ENCODE measurements at places on chromosomes 2 and 18.

DNA sequence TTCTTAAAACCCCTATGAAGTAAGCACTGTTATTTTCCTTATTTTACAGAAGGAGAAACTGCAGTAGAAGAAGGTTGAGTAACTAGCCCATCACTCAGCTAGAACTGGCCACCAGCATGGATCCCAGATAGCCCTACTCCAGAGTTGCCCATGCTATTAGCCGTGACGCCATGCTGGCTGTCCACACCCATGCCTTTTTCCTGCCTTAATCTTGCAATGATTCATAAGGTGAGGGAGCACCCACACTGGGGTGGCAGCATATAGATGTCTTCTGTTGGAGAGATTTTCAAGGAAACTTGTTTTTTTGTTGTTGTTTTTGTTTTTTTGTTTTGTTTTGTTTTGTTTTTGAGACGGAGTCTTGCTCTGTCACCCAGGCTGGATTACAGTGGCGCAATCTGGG, 204.1 kb upstream of the HAAO start:
- DNase-seq: no peak

- no peak for DNase-seq
Observed at GRCh38 chr2:204115137-204116056, 178.8 kb downstream of the ICOS start.

GRCh38 chr18:67217551-67218166, 298.9 kb downstream of the DSEL start:
- DNase-seq: peak; percentile 84

DNA sequence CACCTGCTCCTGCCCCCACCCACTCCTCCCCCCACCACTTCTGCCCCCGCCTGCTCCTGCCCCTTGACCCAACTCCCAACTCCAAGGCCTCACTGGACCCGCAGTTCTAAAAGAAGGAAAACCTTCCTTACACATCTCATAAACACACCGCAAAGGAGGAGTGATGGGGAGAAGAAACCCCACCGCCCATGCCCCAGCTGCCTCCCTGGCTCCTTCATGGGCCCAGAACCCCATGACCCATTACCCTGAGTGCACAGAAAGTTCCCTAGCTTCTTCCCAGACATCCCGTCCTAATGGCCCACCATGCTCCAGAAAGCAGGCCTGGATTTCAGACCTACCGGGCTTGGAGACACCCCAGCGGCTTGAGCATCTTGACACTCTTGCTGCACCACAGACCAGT, 17.8 kb upstream of the CNDP2 start:
- no peak for DNase-seq

GRCh38 chr2:7937082-7937481, 744.8 kb upstream of the ID2 start:
- DNase-seq: no peak

- DNase-seq: no peak
Observed at GRCh38 chr18:57910817-57911216, 107.7 kb upstream of the ATP8B1 start.

- no peak for DNase-seq
Observed at GRCh38 chr2:42933824-42934254, 141.5 kb upstream of the HAAO start.

- no peak for DNase-seq
Observed at GRCh38 chr2:41031282-41031681, 579.4 kb upstream of the SLC8A1 start.

DNA sequence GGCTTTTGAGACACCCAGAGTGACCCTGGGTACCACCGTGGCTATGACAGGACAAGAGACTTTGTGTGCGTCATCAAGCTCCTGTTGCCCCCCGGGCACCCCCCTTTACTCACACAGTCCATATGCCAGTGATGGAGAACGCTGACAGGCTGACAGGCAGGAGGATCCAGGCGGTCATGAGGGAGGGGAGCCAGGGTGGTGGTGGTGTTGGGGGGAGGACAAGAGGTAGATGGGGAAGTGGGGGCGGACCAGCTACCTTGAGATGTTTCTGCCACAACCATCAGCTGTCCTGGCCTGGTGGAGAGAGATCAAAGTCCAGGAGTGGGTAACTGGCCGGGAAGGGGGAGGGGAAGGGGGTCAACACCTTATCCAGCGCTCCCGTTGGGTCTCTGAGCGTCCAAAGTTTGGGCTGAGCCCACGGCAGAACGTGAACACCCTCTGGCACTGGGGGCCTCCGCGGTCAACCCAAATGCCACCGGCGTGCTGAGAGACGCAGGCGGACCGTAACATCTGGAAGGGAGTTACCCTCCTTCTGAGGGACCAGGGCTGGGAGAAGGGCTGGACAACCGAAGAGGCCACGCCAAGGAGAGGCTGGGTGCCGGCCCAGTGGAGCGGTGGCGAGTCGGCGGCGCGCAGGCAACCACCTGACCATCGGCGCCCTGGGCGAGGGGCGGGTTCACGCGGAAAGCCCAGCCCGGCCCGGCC, 575 bp downstream of the TMEM150A start:
- peak; percentile 56 for DNase-seq

DNA sequence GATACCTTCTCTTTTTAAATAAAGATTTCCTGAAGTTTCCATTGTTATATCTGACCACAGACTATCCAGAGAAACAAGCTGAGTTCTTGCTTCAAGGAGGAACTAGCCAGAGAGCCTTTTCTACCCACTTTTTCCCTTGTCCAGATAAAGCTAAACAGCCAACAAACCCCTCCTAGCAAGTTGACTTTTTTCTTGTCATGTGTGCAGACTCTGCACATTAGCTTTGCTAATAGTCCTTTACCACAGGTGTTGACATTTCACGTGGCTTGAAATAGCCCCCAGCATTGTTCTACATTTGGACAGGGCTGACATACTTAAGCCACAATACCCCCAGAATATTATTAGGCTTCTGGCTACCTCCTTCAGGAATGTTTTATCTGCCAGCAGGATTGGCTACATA, 40.7 kb downstream of the PCBP1 start:
- no peak for DNase-seq

DNA sequence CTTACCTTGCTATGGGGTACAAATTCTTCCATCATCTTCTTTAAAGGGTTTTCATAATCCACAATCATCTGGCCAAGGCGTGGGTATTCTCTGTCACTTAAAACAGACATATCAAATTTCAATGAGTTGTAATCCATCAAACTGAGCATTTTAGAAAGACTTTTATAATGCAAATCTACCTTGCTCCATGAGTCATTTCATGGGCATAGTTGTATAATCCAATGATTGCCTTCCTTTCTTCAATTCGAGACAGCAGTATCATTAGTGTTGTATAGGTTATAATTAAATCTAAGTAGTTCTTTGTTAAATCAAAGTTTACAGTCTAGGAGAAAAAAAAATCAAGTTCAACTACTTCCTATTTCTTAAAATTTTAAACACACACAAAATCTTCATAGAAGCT, 36.3 kb downstream of the NCKAP1 start:
- DNase-seq: no peak

DNA sequence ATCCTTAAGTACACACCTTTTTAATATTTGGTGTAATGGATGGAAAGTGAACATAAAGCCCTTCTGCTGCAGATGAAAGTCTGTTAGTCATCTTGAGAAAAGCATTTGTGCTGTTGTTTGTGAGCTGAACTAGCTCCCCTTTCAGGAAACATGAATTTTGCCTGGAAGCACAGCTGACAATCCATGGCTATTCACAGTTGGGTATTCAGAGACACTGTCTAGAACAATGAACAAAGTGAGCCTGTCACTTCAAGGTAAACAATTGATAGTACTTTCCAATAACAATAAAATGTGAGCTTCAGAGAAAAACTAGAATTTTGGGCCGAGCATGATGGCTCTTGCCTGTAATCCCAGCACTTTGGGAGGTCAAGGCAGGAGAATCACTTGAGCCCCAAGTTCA, 6.8 kb upstream of the EFHD1 start:
- no peak for DNase-seq

DNA sequence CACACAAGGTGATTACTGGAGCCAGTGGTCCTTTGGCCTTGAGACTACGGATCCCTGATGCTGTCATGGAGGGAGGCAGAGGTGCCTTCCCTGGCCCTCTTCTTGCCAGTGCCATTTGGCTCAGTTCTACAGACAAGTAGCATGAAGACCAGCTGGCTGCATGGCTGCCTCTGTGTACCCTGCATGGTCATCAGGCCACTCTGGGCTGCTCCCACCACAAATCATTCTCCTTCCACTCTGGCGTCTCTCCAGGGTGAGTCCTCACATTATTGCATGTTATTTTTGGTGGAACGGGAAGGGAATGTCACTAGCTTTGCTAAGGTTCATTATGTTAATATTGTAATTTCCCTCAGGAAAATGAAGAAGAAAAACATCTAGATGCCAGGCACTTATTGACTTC, 229.8 kb downstream of the VAPA start:
- DNase-seq: no peak

DNA sequence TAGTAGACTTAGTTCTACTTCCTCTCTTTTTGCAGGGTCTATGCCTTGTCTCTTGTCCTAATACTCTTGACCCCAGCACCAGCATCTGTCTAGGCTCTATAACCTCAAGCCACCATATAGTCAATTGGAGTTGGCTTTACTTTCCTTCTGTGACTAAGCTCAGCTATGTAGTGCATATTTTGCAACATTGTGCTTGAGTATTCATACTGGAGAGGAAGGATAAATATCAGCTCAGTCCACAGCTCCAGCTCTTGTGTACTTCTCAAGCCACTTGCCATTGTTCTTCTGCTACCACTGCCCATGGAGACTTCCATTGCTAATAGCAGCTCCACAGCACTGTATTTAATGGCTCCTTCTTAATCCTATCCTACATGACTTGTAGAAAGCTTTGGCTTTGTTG, 35.5 kb upstream of the CD28 start:
- DNase-seq: peak; percentile 35

GRCh38 chr2:241036964-241037421, 38.6 kb downstream of the SNED1 start:
- no peak for DNase-seq

DNA sequence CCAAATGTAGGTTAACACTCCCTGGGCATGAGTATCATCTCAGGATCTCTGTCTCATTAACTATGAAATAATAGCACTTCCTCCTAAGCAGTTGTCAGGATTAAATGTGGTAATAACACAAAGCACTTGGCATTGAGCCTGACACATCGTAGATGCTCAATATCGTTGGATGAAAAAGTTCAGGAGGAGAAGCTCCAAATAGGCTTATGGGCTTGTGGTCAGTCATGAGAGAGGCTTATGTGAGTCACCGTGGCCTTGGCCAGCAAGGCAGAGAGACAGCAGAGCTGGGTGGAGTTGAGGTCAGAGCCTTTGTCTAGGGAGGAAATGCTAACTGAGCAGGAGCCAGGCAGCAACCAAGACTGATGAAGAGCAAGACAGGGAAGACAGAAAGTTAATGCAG, 68.3 kb upstream of the PPM1B start:
- peak; percentile 99 for DNase-seq

GRCh38 chr2:42851186-42851585, 58.8 kb upstream of the HAAO start:
- no peak for DNase-seq

Data from fibroblast of lung (primary cell).